Left hindlimb (tissue), 1 donor: ENCODE measurements at places on chromosomes 1 and 21.

- DNase-seq = no peak
Measured at GRCh38 chr1:45116820-45117219, 89.6 kb downstream of the ZSWIM5 start.

- DNase-seq = no peak
Measured at GRCh38 chr1:171606402-171606941, 15.6 kb upstream of the MYOCOS start.

- no peak for DNase-seq
Measured at GRCh38 chr1:107132780-107133179, 8.1 kb upstream of the NTNG1 start.

- DNase-seq = peak; percentile 80
Measured at GRCh38 chr21:44966135-44967081, 26.6 kb downstream of the SLX9 start.

DNA sequence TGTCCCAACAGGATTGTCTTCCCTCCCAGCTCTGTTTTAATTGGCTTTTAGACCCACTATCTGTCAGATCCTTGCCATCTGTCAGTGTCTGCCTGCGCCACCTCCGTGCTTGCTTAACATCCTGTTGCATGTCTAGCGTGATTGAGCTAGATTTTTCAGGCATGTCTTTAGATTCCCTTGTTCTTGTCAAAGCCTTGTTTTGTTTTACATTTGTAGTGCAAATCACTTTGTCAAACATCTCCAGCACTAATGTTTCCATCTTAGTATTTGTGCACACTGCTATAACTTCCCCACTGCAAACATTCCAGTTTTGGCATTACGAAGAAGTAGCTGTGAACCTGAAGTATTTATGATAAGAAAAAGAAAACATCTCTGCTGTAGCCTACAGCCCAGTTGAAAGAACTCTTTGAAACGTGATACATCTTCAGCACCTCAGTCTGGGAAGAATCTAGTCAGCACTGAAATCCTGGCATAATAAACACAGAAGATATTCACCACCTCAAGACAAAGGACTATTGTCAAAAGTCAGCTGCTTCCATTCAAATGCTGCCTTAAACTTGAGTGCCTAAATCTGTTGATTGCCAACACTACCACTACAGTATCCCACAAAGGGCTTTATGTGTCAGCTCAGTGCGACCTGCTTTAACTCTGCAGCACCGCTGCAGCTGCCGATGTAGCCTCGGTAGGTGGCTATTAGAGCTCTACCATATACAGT lies 105.0 kb downstream of the FNBP1L start:
- DNase-seq = no peak

- no peak for DNase-seq
Measured at GRCh38 chr21:39251326-39251725, 62.1 kb downstream of the BRWD1 start.

DNA sequence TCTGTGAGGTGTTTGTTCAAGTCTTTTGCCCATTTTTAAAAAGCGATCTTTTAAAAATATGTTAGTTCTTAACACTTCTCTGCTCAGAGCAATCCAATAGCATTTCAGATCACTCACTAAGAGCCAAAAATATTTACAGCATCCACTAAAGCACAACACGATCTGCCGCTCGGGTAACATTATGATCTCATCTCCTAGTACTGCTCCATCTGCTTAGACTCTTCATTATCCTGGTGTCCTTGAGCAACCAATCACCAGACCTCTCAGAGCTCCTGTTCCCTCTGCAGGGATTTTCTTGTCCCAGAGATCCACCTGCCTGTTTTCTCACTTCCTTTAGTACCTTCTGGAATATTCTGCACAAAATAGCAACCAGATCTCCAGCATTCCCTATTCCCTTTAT lies 235.3 kb upstream of the ESRRG start:
- DNase-seq = no peak

DNA sequence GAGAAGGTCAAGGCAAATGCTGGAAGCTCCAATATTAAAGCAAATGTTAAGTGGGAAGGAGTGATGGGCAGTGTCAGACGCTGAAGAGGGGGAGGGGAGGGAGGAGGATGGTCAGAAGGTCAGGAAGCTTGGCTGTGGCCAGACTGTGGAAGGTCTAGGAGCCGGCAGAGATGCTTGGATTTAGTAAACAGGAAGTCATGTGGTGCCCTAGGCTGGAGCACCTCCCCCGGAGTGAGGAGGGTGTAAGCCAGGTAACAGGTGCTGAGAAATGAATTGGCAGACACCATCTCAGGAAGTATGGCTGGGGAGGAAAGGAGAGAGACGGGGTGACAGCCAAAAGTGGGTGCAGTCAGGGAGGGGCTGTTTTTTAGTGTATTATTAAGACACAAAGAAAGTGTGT lies 17.7 kb downstream of the CSMD2 start:
- no peak for DNase-seq

GRCh38 chr21:26028183-26028582 lies 142.4 kb downstream of the APP start:
- DNase-seq = no peak

GRCh38 chr1:179151908-179152682 lies 70.2 kb downstream of the TOR3A start:
- no peak for DNase-seq

DNA sequence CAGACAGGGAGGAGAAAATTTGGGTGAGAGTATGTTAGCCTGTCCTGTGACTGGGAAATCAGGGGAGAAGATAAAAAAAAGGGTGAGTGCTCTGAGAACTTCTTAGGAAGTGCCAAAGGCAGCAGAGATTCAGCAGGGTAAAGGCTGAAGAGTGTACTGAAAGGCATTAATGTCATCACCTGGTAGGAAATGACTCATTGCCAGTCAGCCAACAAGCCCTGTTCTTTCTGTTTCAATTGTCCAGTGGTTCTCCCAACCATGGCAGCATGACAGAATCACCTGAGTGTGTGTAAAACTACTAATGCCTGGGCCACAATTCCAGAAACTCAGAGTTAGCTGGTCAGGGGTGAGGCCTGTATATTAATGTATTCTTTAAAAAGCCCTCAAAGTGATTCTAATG lies 83.5 kb downstream of the INTS7 start:
- no peak for DNase-seq

- DNase-seq = no peak
Measured at GRCh38 chr1:30372792-30373433, 350.5 kb downstream of the MATN1 start.

DNA sequence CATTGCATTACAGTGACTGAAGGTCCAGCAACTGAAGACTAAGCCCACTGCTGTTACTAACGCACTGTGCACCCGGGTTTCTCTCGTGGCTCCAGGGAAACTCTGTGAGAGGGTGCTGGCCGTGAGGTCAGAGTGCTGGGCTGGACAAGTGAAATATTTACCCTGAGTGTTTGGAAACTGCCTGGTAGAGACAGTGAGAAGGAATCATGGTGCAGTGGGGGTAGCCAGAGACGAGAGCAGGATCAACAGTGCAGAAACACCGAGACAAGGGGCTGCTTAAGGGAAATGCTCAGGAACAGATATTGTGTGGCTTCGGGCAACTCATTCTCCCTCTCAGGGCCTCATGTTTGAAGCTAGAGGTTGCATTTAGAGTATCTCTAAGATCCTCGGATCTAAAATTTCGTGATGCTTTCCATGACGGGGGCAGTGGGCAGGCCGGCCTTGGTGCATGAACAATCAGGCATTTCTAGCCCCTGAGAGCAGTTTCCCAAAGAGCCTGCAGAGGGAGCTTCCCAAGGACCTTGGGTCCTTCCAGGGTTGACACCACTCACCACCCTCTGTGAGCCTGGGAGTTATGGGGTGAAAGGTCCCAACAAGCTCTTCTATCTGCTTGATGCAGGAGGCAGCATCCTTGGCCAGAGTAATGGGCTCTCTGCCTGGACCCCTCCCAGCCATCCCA lies 9.7 kb downstream of the CD2 start:
- no peak for DNase-seq

- no peak for DNase-seq
Measured at GRCh38 chr1:74652711-74653139, 20.9 kb downstream of the ERICH3 start.

GRCh38 chr1:12478612-12478985 lies 139.4 kb downstream of the DHRS3 start:
- no peak for DNase-seq

DNA sequence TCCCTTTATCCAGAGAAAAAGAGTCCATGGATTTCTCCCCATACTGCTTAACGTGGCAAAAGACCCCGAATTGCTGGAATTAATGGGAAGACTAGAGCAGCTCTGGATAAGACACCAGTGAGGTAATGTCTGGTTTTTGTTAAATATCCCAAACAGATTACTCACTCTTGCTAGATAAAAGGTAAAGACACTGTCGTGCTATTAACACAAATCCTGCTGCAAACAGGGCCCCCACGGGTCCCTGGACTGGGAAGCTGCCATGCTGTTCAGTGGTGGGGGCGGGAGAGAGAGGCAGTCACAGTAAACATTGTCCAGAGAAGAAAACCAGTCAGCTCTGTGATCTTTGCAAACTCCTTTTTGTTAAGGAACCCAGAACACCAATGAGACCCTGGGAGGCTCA lies 15.2 kb upstream of the SRP9 start:
- DNase-seq = peak; percentile 65

DNA sequence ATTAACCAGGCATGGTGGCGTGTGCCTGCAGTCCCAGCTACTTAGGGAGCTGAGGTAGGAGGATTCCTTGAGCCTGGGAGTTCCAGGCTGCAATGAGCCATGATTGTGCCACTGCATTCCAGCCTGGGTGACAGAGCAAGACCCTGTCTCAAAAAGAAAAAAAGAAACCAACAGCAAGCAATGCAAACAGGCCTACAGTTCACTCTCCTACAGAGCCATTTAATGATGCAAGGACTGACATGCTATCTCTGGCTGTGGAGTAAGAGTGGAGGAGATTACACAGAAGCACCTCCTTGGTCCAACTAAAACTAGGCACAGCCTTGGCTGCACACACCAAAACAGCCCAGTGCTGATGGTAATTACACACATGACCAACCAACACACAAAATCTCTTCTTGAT lies 127.5 kb upstream of the SOD1 start:
- DNase-seq = no peak

- no peak for DNase-seq
Measured at GRCh38 chr1:24254783-24255182, 64.4 kb upstream of the GRHL3 start.

DNA sequence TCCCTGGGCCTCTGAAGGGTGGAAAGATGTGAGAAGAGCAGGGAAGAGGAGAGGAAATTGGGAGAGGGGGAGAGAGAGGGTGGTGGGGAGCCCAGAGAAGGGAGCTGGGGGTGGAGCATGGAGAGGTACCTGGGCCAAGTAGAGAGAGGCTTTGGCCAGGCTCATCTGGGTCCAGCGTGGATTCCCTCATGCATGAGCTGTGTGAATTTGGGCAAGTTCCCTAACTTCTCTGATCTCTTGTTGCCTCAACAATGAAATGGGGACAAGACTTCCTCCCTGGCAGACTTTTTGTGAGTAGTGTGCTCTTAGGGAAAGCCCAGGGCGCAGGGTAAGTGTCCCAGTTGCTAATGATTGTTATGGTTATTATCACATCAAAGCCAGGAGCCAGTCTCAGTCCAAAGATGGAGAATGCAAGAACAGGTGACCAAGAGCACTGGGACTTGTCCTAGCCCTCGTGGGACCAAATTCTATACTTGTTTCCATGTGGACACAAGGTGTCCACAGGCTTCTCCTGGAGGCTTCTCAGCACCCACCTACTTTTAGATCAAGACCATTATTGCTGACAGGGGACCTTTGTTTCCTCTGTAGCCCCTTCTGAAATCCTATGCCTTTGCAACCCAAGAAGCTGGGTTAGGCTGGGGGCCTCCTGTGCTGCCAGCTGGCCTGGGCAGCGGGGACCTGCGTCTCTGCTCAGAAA lies 13.9 kb downstream of the IL6R start:
- no peak for DNase-seq

DNA sequence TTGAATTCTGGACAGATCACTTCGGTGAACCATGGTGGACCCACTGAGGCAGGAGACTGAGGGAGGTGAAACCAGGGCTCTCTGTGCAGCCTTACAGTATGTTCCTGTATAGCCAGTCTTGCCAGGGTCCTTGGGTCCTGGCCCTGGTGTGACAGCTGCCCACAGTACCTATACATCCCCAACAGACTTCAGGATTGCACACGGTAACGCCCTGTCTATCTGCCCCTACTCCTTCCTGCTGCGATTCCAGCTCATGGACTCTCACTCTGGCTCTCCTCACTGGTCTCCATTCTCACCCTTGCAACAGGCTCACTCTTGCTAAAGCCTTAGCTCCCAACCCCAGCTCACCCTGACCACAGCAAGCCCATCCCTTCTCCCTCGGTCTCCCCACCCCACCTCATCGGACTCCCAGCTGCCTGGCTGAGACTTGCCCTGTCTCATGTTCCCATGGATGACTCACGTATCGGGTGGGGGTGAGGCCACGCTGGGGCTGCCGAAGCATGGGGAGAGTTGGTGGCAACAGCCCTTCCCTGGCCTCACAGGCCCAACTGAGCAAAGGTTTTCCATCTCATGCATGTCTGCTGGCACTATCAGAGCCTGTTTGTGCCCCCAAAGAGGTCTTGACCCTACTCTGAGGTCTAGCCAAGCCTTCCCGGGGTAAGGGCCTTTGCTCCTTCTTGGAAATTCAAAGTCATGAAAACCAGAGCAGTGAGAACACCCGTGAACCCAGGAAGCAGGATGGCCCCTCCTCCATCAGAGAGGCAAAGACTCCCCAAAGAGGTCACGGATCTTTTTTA lies 7.1 kb downstream of the PHLDA3 start:
- peak; percentile 68 for DNase-seq

DNA sequence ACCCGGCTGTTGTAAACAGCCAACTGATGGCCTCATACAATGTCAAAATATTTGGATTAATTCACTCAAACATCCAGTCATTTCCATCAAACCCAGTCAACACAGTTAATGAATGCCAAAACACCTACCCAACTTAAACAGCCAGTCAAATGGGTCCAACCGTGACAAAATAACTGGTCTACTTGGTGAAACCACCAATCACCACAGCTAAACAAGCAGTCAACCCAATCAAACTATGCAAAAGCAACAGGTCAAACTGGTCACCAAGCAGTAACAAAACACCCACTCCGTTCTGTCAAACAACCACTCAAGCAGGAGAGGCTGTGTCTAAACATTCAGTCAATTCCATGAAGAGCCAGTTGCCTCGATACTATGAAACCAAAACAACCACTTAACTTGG lies 119.2 kb downstream of the FOXD2 start:
- no peak for DNase-seq

GRCh38 chr1:236173174-236173767 lies 30.9 kb downstream of the GPR137B start:
- no peak for DNase-seq

- DNase-seq = no peak
Measured at GRCh38 chr1:15296585-15297321, 49.7 kb downstream of the FHAD1 start.
